ENCODE measurements at places on chromosomes 5 and 9.

- no peak for DNase-seq
Measured at GRCh38 chr5:170223906-170224305, 8.9 kb upstream of the C5orf58 start.

- no peak for DNase-seq
Measured at GRCh38 chr5:21817668-21818369, 1035.3 kb downstream of the CDH12 start.

GRCh38 chr5:103305809-103306208 is 47.2 kb downstream of the MACIR start:
- no peak for DNase-seq

- no peak for DNase-seq
Measured at GRCh38 chr9:33112094-33112493, 35.6 kb upstream of the SMU1 start.

DNA sequence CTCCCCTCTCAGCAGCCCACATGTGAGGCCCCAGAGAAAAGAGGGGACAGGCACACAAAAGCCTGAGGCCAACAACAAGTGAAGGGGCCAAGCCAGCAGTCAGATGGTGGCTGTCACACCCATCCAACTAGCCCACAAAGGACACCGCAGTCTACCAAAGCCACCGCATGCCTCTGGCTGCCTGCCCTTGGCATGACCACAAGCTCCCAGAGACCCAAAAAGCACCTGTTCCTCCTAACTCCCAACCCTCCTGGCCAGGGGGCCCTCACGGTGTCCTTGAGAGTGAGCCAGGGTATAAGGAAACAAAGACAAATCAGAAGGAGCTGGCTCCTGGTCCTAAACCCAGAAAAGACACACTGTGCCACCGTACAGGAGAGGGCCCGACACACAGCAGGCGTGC is 77.8 kb upstream of the LRRTM2 start:
- DNase-seq, result no peak

All from Caco-2 (cell line).